GM19239 (cell line): ENCODE measurements at places on chromosomes 4 and X.

DNA sequence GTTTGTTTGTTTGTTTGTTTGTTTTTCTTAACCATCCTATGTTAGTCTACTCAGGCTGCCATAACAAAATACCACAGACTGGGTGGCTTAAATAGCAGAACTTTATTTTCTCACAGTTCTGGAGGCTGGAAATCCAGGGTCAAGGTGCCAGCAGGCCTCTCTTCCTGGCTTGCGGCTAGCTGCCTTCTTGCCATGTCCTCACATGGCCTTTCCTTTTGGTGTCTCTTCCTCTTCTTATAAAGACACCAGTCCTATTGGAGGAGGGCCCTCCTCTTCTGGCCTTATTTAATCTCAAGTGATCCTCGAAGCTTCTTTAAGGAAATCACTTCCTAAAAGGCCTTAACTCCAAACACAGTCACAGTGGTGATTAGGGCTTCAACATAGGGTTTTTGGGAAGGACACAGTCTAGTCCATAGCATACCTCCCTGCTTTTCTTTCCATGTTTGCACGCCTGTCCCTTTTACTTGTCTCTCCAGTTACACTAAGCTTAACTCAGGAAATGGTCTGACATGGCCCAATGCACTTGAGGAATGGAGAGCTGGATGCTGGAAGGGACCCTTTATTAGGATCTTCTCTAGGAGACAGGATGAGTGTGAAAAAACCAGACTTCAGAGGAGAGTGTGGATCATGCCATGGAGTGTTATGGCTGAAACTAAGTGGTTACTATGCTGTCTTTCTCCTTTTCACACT, 36.0 kb upstream of the MGST2 start:
- no peak for DNase-seq

DNA sequence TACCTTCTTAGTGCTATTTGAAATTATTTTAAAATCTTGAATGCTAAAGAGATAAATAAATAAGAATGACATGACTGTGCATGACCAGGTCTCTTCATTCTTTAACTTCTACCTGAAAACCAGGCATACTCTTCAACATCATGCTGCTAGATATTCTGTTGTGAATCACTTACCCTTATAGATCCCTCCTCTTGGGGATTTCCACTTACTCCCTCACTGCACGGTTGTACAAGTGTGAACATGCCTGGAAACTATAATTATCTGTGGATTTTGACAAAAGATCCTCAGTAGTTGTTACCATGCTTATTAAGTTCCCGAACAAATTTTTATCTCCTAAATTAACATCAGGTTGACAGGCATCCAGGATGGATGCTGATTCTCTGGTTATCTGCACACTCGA, 54.3 kb downstream of the ADGRL3 start:
- no peak for DNase-seq

- no peak for DNase-seq
Observed at GRCh38 chrX:1537031-1537715, at the start of gene P2RY8. P2RY8 (minus strand) TSS chrX:1537185; CDS start chrX:1466558, 70,627 bp downstream.

GRCh38 chr4:25174674-25175073, 14.4 kb upstream of the SEPSECS start:
- no peak for DNase-seq

- DNase-seq = no peak
Observed at GRCh38 chr4:45120163-45120562, 393.8 kb upstream of the GNPDA2 start.

DNA sequence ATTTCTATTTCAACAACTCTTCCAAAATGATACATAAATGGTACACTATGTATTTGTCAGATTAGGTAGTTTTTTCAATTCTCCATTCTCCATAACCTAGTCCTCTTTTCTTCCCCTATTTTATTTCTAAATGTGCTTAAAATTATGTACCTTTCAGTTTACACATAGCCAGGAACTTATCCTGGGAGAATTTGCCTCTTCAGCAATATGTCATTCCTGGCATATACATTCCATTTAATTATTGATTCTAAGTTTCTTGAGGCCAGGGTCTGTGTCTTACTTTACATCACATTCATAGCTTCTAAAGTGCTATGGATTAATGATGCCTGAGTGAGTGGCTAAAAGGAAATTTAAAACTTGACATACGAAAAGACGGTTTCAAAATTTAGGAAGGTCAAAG, 199.8 kb downstream of the PDGFRA start:
- no peak for DNase-seq

- no peak for DNase-seq
Observed at GRCh38 chr4:55297346-55297745, 48.7 kb upstream of the SRD5A3 start.

DNA sequence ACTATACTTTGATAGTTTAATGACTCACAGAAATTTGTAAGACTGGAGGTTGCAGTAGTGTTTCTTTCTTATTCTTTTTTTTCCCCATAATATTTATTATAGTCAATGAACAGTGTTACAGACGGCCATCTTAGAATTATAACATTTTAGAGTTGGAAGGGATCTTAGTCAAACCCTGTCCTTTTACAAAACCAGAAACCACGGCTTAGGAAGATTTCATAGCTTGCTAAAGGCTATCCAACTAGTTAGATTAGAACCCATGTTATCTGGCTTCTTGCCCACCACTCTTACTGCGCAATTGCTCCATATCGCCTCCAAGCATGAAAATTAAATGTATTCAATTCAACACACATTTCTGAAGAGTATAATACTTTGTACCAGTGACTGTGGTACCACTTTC, 1.1 kb downstream of the XIAP start:
- no peak for DNase-seq
